ENCODE measurements at places on chromosomes 5 and 9.

- no peak for DNase-seq
These were observed 407.0 kb downstream of the ENC1 start for GRCh38 chr5:74233571-74233970.

DNA sequence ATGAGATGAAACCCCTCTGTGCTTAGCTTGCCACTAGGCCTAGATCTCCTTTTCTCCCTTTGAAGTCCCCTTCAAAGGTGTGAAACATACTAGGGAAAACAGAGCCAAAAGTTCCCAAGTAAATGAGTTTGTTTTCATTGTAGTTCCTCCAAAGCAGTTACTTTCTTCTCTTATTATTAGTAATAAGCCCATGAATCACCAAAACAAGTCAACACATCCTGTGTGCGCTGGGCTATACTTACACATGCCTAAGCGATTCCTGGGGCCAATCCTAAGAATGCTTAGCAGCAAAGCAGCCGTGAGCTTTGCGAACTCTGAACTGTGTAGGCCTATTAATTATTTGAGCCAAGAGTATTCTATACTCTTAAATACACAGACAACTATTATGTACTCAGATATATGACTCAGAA lies 7.6 kb downstream of the ENC1 start:
- DNase-seq, result no peak

DNA sequence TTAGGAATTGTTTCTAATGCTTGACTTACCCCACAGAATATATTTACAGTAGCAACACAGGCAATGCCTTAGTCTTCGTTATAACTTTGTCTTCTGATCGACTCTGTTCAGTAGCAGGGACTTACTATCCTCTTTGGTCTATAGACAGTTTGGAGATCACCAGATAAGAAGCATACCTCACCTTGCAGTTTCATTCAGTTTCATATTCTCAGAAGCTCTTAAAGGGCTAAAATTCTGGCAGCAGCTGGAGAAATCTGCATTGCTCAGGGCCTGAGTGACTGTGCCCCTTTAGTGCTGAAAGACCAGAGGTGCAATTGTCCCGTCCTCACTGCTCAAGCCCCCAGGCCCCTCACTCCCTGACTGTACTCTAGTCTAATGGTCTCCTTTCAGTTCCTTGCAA lies 26.0 kb downstream of the ZBTB43 start:
- no peak for DNase-seq

- no peak for DNase-seq
These were observed 9.7 kb upstream of the SUSD3 start for GRCh38 chr9:93048566-93049448.

GRCh38 chr5:126384985-126385384 lies 38.2 kb upstream of the GRAMD2B start:
- no peak for DNase-seq

DNA sequence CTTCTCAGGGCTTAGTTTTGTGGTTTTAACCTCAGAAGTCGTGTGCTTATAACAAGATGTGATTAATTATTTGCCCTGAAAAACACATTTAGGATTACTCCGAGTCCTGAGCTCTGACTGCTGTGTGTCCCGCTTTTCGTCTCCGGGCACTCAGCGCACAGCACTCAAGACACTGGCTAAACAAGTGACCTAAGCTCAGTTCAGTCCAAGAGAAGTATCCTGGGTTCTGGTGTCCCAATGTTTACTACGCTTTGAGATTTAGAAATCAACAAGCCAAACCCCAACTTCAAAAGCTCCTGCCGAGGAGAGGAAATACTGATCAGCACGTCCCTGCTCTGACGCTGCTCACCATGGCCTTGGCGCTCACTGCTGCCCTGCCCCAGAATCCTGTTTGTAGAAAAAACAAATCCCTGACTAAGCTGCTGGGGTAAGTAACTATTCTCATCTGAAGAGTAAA lies 53.2 kb downstream of the IPPK start:
- DNase-seq, result no peak

GRCh38 chr5:132369007-132369473 lies 470 bp upstream of the SLC22A5 start:
- no peak for DNase-seq

DNA sequence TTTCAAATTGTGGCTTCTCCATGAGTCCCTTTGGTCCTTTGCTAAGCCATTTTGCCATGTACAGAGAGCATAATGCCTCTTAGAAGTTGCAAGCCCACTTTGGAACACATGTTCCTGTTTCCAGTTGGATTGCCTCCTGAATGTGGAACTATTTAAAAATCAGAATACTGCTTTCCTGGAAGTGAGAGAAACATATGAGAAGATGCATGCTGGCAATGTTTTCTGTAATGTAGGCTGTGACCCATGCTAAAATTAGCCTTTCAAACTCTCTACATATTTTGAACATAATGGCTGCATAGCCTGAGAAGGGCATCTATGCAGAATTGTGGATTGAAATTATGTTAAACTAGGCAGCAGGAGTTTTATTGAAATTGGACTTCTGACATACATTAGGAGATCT lies 175.5 kb upstream of the PAPPA start:
- DNase-seq, result no peak

DNA sequence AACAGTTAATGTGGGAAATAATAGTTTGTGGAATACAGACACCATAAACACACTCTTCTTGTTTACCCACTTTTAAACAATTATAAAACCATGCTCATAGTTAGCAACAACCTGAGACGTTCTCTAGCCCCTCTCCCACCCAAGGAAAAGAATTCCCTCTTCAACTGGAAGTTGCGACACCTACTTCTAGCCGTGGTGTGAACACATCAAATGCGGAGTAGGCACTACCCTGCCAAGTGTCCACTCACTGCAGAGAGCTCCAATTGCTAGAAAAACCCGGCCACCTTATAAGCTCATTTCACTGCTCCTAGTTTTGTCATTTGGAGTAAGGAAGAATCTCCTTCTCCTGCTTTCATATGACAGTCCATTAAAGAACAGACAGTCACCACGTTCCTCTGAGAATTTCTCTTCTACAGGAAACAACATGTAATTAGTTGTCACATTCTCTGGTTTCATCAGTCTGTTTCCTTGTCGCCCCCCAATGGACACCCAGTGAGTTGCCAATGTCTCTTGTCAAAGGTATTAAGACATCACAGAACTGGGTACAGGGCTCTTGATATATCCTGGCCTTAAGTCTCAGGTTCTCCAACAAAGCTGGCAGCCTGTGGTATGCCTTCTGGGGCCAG lies 47.3 kb downstream of the PRLR start:
- no peak for DNase-seq

GRCh38 chr5:90956511-90957097 lies 398.0 kb downstream of the ADGRV1 start:
- no peak for DNase-seq

DNA sequence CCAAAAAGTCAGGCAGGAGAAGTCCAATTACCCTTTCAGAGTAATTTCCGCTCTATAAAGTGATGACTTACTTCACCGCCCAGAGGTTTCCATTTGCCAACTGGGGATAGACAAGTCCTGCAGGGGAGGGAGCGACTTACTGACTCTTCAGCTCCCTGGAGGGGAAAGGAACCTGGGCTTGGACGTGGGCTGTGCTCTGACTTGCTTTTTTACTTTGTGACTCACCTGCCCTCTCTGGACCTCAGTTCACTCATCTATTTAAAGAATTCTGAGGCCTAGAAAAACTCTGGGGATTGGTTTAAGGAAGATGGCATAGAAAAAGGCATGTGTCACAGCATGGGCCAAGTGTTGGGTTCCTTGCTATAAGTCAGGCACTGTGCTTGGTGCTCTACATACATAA lies 180.4 kb upstream of the TRIM32 start:
- DNase-seq, result no peak

GRCh38 chr5:127083711-127084110 lies 10.4 kb upstream of the C5orf63 start:
- DNase-seq, result no peak

DNA sequence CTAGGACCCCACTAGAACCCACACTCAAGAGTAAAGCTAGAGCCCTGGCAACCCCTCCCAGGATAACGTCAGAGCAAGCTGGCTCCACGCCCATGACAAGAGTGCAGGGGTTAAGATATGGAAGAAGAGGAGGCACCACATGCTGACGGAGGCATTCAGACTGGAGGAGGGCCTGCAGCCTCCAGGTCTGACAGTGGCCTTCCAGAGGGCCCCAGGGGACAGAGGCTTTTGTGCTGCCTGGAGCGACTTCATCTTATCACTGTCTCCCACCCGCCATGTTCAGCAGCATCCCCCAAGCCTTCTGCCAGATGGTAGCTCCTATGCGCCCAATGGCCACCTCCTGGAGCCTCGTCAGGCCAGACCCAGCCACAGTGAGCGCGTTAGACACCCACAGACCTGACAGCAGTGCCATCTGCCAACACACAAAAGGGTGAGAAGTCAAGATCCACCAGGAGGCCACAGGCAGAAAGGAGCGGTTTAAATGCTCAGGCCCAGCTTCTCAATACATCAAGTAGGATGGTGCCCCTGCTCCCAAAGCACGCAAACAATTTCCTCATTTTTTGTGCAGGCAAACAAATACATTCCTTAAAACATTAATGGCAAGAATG lies 65.8 kb downstream of the C5orf15 start:
- DNase-seq, result no peak

DNA sequence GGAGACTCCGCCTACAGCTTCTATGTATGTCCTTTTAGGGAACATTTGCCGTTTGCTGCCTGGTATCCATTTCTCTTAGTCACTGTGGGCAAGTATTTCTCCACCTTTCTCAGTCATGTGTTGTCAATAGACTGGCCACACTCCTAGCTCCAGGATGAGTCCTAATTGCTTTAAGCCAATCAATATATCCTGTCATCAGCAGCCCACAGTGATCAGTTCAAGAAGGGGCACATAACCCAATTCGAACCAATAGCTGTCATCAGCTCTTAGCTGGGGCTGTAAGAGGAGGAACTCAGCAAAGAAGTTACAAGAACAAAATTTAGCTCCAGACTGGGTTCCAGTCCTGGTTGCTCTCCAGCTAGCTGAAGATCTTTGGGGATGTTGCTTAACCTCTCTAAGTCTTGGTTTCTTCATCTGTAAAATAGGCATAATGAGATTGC lies 70.7 kb upstream of the MAN2A1 start:
- DNase-seq, result no peak

DNA sequence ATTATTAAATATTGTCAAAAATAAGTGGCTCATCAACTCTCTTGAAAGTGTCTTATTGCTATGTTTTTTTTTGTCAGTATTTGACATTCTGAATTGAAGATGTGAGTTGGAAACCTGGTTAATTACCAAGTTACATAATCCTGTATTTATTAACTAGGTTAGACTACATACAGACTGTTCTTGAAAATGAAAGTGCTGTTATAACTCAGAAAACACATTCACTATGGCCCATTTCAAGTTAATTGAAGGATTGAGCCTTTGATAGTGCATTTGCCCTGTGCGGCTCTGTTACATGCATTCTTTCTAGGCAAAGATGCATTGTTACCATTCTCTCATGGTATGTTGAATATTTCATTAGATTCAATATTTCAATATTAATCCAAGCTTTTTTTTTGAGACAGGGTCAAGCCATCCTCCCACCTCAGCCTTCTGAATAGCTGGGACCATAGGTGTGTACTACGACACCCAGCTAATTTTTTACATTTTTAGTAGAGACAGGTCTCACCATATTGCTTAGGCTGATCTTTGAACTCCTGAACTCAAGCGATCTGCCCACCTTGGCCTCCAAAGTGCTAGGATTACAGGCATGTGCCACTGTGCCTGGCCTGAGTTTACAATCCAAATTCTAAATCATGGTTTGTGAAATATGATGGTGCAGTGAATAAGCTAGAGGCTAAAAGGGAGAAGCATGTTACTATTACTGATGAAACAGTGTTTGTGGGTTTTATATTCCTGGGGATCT lies 10.0 kb downstream of the CTNNA1 start:
- DNase-seq, result no peak

DNA sequence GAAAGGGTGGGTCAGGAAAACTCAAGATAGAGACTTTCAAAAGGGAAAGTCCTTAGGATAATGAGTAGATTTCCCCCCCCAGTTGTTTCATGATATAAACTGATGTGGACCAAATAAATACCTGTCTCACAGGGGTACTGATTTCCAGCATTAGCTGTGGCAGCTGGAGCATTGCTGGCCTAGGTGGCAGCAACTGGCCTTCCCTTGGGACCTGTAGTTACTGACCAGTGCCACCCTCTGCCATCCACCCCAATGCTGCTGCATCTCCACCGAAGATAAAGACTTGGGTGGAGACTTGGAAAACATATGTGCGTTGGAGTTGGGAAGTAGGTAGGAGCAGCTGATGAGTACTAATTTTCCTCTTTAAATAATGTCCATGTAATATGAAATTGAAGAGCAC lies 71.8 kb downstream of the SYK start:
- DNase-seq, result no peak

- no peak for DNase-seq
These were observed 319.1 kb downstream of the NTRK2 start for GRCh38 chr9:84988621-84989020.

GRCh38 chr5:40826489-40827187 lies 8.4 kb downstream of the RPL37 start:
- no peak for DNase-seq

- DNase-seq, result peak; percentile 17
These were observed 164.0 kb downstream of the TTC39B start for GRCh38 chr9:15142878-15143534.

DNA sequence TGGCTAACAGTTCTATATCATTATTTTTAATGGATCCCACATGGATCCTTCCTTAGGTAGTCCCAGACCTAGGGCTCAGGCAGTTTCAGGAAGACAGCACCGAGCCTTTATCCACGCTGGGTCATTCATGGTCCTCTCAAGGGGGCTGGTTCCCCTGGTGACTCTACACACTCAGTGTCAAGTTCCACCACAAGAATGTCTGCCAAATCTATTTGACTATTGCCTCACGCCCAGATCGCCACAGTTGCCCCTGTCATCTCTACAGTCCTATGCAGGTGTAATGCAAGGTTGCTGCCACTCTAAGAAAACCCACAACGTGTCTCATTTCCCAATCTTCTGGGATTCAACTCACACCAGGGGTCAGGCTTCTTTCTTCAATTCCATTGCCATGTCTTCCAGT lies 8.0 kb upstream of the ZNF366 start:
- DNase-seq, result no peak

DNA sequence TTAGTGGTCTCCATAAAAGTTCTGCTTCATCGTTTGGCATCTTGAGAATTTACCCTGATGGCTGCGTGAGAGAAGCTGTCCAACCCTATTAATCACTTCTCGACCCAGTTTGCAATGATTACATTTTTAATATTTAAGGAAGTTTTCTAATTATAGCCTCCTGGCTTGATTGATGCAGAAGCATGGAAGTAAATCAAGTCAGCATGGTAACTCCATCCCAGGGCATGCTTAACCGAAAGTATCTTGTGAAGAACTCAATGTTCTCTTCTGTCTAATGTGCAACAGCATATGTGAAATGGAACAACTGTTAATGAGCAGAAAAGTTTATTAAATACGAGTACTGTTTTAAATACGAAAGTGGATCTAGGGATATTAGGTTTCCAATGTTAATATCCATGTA lies 278.9 kb upstream of the CD180 start:
- no peak for DNase-seq

DNA sequence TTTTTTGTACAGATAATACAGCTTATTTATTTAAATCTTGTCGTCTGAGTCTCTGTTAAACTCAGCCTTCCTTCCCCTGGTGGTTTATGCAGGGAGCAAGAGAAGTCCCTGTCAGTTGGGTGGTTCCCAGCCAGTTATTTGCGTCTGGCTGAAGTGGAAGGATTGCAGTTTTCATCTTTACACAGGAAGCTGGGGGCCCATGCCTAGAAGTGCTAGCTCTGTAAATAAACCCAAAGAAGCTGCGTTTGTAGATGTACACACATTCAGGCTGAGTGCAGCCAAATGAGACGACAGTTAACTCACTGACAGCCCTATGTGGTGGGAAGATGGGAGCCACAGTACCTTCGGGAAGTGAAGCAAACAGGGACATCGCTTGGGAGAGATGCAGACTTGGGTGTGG lies 122.1 kb downstream of the SAXO1 start:
- peak; percentile 15 for DNase-seq

Data from NCI-H1436 treated with DMSO at 0.1 percent for 48 hours (cell line).